ENCODE measurements at places on chromosomes 2 and 18. TPM values are rescaled to one million over a fixed set of nuclear protein-coding genes. Genes with fewer than 3 reads are reported as not detected.
A peak's percentile ranks its signal among the peaks of the same experiment; 100 is the strongest.

- DNase-seq = no peak
- no peaks in the 10 kb centered on the region for H3K4me1 ChIP-seq
- H3K36me3 ChIP-seq = no peaks in the 10 kb centered on the region
- H3K27me3 ChIP-seq = no peaks in the 10 kb centered on the region
These were observed 13.4 kb upstream of the CELF4 start for GRCh38 chr18:37578886-37579513.

GRCh38 chr2:207896525-207897285 is 127.0 kb upstream of the FZD5 start:
- no peak overlapping the region for H3K27ac ChIP-seq
- no peaks in the 10 kb centered on the region for H3K4me1 ChIP-seq
- H3K27me3 ChIP-seq = no peaks in the 10 kb centered on the region
- H3K36me3 ChIP-seq = no peaks in the 10 kb centered on the region
- no peak for DNase-seq
- H3K4me3 ChIP-seq = no peak overlapping the region

- peaks cover 8% of the 10 kb centered on the region for H3K27me3 ChIP-seq
- H3K27ac ChIP-seq = no peak overlapping the region
- no peaks in the 10 kb centered on the region for H3K4me1 ChIP-seq
These were observed 4.6 kb upstream of the MLPH start for GRCh38 chr2:237482485-237482884.

DNA sequence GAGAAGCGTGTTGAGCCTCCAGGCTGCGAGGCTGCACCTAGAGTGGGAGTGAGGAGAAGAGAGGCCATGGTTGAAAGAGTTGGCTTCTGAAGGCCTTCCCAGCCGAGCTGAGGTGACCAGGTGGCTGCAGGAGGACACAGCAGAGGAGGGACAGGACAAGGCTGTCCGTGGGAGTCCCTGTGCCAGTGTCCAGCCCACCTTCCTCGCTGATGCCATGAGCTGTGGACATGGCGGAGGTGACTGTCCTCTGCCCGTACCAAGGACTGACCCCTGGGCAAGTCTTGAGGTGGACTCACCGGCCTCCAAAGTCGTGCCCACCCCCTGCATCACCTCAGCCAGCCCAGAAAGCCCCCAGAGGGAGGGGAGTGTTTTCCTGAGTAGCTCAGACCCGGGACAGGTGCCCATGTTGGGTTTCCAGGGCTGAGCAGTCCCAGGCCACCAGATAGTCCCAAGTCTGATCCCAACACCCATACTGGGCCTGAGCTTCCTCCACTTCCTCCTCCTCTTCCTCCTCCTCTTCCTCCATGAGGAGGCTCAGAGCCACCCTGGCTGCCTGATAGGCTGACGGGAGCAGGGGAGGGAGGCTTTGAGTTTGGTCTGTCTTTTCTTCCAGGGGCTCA is 43.0 kb upstream of the FOSL2 start:
- H3K4me3 ChIP-seq = no peak overlapping the region
- DNase-seq = no peak
- H3K36me3 ChIP-seq = no peaks in the 10 kb centered on the region
- H3K4me1 ChIP-seq = no peaks in the 10 kb centered on the region
- no peaks in the 10 kb centered on the region for H3K27me3 ChIP-seq
- no peak overlapping the region for H3K27ac ChIP-seq

Gene DLX2
- total RNA-seq = not detected

Gene LHCGR
- total RNA-seq = 0.11 TPM

- H3K27me3 ChIP-seq = no peaks in the 10 kb centered on the region
- no peak overlapping the region for H3K27ac ChIP-seq
- no peaks in the 10 kb centered on the region for H3K4me1 ChIP-seq
- no peak overlapping the region for H3K4me3 ChIP-seq
These were observed 66.0 kb downstream of the HPCAL1 start for GRCh38 chr2:10368491-10369231.

GRCh38 chr18:78770139-78770822 is 209.3 kb upstream of the SALL3 start:
- H3K4me3 ChIP-seq = no peak overlapping the region
- H3K27ac ChIP-seq = no peak overlapping the region
- DNase-seq = no peak
- no peaks in the 10 kb centered on the region for H3K36me3 ChIP-seq
- no peaks in the 10 kb centered on the region for H3K4me1 ChIP-seq

Gene CDCA7
- 41.0 TPM for total RNA-seq

- no peaks in the 10 kb centered on the region for H3K27me3 ChIP-seq
- DNase-seq = no peak
- H3K4me3 ChIP-seq = no peak overlapping the region
- no peaks in the 10 kb centered on the region for H3K36me3 ChIP-seq
These were observed 246.1 kb downstream of the BCL2 start for GRCh38 chr18:63073481-63073880.

- peaks cover 11% of the 10 kb centered on the region for H3K36me3 ChIP-seq
- H3K27ac ChIP-seq = no peak overlapping the region
- no peak overlapping the region for H3K4me3 ChIP-seq
These were observed 8.4 kb downstream of the ZNF24 start for GRCh38 chr18:35335866-35336265.

Gene CD8B2
- not detected for total RNA-seq

DNA sequence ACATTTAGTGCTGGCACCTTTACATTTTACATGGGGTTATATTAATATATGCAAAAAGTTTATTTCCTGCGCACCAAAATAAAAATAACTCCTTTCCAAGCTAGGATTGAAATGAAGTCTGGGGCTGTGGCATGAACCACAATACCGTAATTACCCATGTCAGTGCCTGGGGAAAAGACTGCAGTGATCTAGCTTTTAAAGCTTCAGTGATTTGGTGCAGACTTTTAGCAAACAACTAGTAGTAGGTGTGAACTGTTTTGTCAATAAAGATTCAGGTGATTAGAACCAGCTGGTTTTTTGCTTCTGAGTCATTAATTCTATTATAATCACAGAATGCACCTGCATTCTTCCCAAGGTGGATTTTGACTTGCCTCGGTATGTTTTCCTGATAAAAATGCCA is 21.2 kb downstream of the EFEMP1 start:
- H3K27me3 ChIP-seq = no peaks in the 10 kb centered on the region
- no peaks in the 10 kb centered on the region for H3K36me3 ChIP-seq
- DNase-seq = no peak
- H3K4me1 ChIP-seq = no peaks in the 10 kb centered on the region
- H3K4me3 ChIP-seq = no peak overlapping the region

DNA sequence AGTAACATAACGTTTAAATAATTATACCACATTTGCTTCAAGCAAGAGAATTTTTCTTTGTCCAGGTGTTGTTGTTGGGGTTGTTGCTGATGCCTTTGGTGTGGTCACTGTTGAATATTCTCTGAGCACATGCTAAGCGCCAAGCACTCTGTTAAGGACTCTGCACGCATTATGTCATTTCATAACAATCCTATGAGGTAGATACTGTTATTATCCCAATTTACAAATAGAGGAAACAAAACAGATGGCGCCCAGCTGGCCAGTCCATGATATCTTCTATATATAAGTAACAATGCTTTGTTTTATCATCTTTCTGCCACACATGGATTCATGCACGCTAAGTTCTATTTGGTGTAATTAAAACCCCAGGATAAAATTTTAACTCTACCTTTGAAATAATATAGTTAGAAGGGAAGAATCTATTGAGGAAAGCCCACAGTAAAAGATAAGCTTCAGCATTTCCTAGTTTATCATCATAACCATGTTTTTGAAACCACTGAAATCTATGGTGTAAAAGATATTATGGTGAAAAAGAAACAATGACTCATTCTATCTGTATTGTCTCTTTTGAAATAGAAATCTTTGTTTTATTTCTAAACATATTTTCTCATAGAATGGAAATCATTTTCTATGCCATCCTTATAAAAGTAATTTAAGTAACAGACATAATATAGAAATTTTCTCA is 199.7 kb downstream of the PID1 start:
- H3K27ac ChIP-seq = no peak overlapping the region
- no peaks in the 10 kb centered on the region for H3K36me3 ChIP-seq
- no peak for DNase-seq
- no peaks in the 10 kb centered on the region for H3K4me1 ChIP-seq
- H3K27me3 ChIP-seq = no peaks in the 10 kb centered on the region

- H3K4me3 ChIP-seq = no peak overlapping the region
- H3K27ac ChIP-seq = no peak overlapping the region
- no peaks in the 10 kb centered on the region for H3K36me3 ChIP-seq
- peaks cover 4% of the 10 kb centered on the region for H3K4me1 ChIP-seq
- DNase-seq = no peak
These were observed 558.4 kb upstream of the ID2 start for GRCh38 chr2:8123464-8123863.

GRCh38 chr2:128838244-128838643 is 519.6 kb upstream of the HS6ST1 start:
- H3K27me3 ChIP-seq = no peaks in the 10 kb centered on the region
- no peaks in the 10 kb centered on the region for H3K36me3 ChIP-seq
- H3K4me3 ChIP-seq = no peak overlapping the region
- no peaks in the 10 kb centered on the region for H3K4me1 ChIP-seq

DNA sequence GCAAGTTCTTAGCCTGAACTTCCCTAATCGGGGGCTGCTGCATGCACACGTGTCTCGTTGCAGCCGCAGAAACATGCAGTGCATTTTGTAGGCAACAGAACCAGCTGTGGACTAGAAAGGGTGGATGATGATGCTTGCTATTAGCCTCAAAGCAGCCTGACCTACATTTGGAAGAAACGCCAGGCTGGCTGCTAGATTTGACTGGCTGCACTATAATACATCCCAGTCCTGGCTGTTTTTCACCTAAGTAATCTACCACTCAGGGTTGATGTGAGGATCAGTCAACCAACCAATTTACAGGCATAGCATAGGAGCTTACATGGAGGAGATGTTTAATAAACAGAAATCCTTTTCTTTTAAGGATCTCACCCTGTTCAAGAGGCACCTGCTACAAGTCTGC is 56.4 kb upstream of the SPP2 start:
- H3K36me3 ChIP-seq = no peaks in the 10 kb centered on the region
- no peak overlapping the region for H3K27ac ChIP-seq
- no peaks in the 10 kb centered on the region for H3K4me1 ChIP-seq
- peaks cover 3% of the 10 kb centered on the region for H3K27me3 ChIP-seq
- H3K4me3 ChIP-seq = no peak overlapping the region

- H3K4me3 ChIP-seq = no peak overlapping the region
- peak overlapping the region; percentile 19 for H3K27ac ChIP-seq
- DNase-seq = no peak
These were observed 109.9 kb upstream of the CRIM1 start for GRCh38 chr2:36245651-36246050.

GRCh38 chr2:146821836-146822316 is 1023.0 kb upstream of the ACVR2A start:
- no peak for DNase-seq
- H3K36me3 ChIP-seq = no peaks in the 10 kb centered on the region
- H3K27ac ChIP-seq = no peak overlapping the region
- H3K4me1 ChIP-seq = no peaks in the 10 kb centered on the region
- no peak overlapping the region for H3K4me3 ChIP-seq

DNA sequence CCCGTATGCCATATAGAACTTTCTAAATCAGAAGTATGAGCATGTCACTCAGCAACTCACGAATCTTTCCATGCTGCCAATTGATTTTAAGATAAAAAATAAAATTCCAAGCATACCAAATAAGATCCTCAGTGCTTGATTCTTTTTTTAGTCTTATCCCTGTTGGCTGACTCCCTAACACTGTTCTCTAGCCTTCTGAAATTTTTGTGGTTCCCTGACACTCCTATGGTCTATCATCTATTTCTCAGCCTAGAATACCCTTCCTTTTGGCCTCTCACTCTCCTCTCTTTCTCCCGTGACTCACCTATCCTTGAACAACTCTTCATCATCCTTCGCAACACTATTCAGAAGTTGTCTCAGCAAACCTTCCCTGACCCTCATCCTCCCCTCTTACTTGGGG is 50.5 kb downstream of the CCDC141 start:
- H3K27me3 ChIP-seq = no peaks in the 10 kb centered on the region
- H3K36me3 ChIP-seq = no peaks in the 10 kb centered on the region
- no peak for DNase-seq
